AG08396 (cell line): ENCODE measurements at places on chromosomes 1 and 21.
A peak's percentile ranks its signal among the peaks of the same experiment; 100 is the strongest.

DNA sequence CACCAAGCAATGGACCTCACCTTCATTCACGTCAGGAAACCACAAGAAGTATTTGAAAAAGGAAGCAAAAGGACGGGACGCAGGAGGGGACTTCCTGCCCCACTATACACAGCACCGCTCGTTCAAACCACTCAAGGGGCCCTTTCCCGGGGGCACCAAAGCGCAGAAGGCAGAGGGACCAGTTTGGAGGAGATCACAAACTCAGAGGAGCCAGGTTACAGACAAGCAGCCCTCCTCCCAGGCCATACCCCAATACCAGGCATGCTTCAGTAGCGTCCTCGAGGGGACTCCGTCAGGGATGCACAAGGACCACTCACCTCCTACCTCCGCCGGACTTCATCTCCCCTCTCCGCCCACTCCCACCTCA lies 685 bp downstream of the CRTC2 start:
- no peak for DNase-seq

GRCh38 chr1:81209461-81209860 lies 591.3 kb upstream of the ADGRL2 start:
- no peak for DNase-seq

DNA sequence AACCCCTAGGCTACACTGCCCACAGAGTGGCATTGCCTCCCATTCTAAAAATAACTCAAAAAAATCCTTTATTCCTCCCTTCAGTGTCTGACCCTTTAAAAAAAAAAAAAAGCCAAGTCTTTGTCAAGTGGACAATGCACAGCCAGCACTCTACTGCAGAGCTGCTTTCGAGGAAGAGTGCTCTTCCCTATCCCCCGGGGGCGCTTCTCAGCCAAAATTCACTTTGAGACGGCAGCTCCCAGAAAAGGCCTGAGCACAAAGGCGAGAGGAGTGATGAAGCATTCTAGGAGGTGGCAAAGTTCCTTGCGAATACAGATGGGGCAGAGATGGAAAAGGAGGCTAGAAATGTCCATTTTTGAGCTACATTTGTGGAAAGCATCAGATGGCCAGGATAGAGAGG lies 23.3 kb downstream of the EPHA10 start:
- no peak for DNase-seq

- no peak for DNase-seq
These were observed 14.0 kb downstream of the OSBPL9 start for GRCh38 chr1:51630922-51631321.

GRCh38 chr21:37251294-37251634 lies 15.9 kb downstream of the VPS26C start:
- DNase-seq: no peak

- DNase-seq: peak; percentile 87
These were observed at the start of gene VAMP4 for GRCh38 chr1:171741872-171742576. Gene VAMP4 (minus strand): TSS chr1:171742065. CDS start chr1:171738414, 3,651 bp downstream.
